Anterior cingulate cortex (tissue), 58 donors: ENCODE measurements at places on chromosomes 5 and 9.

DNA sequence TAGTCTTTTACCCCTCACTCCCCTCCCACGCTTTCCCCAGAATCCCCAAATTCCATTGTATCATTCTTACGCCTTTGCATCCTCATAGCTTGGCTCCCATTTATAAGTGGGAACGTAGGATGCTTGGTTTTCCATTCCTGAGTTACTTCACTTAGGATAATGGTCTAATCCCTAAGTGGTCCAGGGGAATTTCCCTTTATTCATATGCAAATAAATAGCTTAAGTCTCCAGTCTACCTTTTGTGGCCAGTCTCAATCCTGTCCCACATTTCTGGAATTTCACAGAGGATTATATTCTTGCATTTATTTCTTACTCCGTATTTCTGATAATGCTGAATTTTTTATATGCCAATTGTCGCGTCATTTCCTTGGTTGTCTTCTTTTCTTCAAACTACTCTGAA is 245.6 kb upstream of the DAB2 start:
- DNase-seq = no peak

DNA sequence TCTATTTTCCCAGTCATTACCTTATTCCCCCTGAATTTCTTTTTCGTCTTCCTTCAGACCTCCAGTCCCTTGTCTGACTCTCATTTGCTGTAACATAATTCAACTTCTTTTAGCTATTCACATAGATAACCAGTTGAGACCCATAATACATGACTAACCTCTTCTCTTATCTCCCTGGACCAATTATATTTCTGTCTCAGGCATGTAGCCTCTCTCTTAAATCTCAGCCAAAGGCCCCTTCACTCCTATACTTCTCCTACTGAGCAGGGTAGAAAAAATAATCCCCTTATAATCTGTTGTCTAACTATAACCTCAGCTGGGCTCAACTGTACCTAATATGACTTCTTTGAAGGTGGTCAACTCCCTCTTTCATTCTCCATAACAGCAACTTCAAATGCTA is 20.9 kb downstream of the RANBP6 start:
- no peak for DNase-seq

DNA sequence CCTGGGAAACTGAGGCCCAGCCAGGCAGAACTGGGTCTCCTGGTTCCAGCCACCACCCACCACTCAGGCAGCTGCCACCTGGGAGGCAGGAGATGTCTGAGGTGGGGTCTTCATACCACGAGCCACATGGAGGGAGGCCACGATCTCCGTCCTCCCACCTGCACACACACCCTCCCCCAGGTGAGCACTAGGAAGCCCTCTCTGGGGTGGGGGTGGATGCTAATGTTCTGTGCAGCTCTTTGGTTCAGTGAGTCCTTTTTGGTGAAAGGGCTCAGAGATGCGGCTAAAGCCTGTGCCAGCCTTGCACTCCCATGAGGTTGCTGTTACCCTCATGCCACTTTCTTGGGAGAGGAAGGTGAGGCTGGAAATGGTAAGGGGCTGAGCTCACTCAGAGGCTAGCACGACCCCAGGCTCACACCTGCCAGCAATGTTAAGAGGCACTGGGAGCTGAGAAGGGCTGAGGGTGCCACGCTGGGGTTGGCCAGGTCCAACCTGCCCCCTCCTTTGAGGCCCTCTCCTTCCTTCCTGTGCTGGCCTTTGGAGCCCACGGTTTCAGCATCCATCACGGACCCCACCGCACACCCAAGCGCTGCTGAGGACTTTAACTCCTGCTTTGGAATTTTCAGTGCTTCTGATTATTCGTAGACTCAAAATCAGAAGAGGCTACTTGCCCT is 26.6 kb upstream of the OBP2B start:
- no peak for DNase-seq

- no peak for DNase-seq
These were observed 67.2 kb downstream of the KCTD16 start for GRCh38 chr5:144237851-144238250.

DNA sequence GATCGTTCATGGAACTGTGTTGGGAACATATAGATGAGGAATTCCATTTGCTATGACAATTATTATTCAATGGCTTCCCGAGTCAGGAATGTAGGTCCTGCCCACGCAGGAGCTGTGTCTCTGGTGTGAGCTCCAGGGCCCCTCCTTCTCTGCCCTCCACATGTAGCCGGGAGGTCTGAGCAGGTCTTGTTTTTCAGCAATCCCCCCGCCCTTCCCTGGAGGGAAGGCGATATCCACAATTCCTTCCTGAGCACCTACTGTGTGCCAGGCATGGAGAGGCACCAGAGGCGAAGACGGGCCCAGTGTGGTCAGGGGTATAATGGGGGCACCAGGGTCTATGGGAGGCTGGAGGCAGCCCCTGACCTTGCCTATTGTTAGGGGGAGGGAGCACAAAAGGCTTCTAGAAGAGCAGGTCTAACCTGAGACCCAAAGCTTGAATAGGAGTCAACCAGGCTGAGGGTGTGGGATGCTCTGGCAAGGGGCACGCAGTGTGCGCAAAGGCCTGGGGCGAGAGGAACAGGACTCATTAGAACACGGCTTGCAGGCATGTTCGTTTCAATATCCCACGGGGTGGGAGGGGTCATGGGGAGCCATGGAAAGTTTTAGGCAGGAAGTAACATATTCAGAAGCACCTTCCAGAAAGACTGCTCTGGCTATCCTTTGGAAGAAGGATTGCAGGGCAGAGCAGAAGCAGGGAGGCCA is 154.9 kb downstream of the C9orf50 start:
- no peak for DNase-seq

- DNase-seq = no peak
These were observed 8.8 kb upstream of the C5orf15 start for GRCh38 chr5:133977161-133977787.

DNA sequence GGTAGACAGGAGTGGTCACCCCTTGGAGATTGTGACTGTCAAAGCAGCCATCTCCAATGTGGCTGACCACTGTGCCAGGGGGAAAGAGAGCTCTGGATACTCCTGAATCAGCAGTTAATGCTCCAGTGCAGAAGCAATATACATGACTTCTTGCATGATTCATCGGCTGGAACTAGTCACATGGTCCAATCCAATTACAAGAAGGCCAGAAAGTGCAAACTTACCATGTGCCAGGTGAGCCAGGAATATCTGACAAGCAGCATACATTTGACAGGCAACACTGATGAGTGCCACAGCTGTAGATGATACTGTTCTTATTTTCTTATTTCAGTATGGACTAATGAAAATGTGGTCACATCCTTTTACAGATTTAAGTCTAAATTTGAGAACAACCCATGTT is 440.0 kb upstream of the MPDZ start:
- DNase-seq = no peak

GRCh38 chr9:131422241-131422792 is 28.4 kb downstream of the PRRC2B start:
- no peak for DNase-seq

GRCh38 chr5:175572886-175573285 is 85.0 kb upstream of the HRH2 start:
- DNase-seq = no peak

- no peak for DNase-seq
These were observed 2.6 kb downstream of the DIAPH1 start for GRCh38 chr5:141615991-141616720.

GRCh38 chr5:150520747-150521521 is 13.0 kb downstream of the NDST1 start:
- no peak for DNase-seq

DNA sequence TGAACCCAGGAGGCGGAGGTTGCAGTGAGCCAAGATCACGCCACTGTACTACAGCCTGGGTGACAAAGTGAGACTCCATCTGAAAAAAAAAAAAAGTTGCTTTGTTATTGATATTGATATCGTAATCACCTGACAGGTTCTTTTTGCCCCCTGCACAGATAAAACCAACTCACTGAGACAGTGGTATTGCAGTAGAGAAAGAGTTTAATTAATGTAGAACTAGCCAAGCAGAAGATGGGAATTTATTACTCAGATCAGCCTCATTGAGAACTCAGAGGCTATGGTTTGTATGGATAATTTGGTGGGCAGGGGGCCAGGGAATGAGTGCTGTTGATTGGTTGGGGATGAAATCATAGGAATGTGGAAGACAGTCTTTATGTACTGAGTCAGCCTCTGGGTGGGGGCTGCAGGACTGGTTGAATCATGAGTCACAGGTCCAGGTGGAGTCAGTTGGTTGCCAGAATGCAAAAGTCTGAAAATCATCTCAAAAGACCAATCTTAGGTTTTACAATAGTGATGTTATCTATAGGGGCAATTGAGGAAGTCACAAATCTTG is 35.8 kb upstream of the MEGF10 start:
- DNase-seq = no peak

DNA sequence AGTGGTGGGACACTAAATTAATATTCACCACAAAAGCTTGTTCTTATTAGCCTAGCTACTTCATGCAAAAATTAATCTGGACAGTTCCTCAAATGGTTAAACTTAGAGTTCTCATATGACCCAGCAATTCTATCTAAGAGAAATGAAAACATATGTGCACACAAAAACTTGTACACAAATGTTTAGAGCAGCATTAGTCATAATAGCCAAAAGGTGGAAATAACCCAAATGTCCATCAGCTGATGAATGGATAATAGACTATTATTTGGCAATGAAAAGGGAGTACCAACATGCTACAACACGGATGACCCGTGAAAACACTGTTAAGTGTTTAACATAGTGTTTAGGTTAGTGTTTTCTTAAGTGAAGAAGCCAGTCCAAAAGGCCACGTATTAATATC is 32.8 kb upstream of the TNIP1 start:
- DNase-seq = no peak

DNA sequence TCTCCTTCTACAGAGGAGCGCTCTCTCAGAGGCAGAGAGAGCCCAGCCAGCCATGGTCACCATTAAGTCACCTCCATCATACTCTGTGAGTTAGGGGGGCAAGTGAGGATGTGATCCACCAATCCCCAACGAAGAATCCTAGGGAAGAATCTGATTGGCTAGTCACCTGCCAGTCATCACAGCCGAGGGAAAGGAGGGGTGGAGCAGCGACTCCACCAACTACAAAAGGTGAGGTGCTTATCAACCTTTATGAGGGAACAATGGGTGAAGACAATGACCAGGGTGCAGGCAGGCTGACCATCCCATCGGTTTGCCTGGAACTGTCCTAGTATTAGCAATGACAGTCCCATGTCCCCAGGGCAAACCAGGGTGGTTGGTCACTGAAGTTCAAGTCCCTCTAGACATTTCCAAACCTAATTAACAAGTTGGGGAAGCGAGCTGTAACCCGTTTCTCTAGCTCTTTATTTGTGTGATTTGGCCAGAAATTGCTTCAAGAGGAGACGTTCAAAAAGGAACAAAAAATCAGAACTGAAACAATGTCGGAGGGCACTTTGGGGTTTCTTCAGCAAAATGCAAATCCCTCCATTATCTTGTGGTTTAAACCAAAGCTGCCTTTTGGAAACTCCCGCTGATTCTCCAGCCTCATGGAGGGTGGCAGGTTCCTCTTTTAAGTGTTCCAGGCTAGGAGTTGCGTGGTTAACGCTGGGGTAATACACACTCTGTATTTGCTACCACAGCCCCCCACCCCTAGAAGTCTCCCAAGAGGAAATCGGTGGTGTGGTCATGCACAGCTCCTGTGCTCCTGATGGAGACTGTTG is 18.8 kb upstream of the FCN1 start:
- no peak for DNase-seq

- no peak for DNase-seq
These were observed 53.7 kb upstream of the ABCA1 start for GRCh38 chr9:104981543-104982129.
